ENCODE measurements at places on chromosomes 13 and 19. TPM values are rescaled to one million over a fixed set of nuclear protein-coding genes. Genes with fewer than 3 reads are reported as not detected.

GRCh38 chr19:41435936-41436673, 3.6 kb downstream of the DMAC2 start:
- ATAC-seq: no peak

- no peak for ATAC-seq
Observed at GRCh38 chr13:24261566-24261965, 47.8 kb upstream of the C1QTNF9 start.

GRCh38 chr13:99577934-99578917, 77.0 kb downstream of the TM9SF2 start:
- peak; percentile 14 for ATAC-seq

GRCh38 chr19:57302727-57303401, 17.4 kb upstream of the ZNF543 start:
- ATAC-seq: no peak

DNA sequence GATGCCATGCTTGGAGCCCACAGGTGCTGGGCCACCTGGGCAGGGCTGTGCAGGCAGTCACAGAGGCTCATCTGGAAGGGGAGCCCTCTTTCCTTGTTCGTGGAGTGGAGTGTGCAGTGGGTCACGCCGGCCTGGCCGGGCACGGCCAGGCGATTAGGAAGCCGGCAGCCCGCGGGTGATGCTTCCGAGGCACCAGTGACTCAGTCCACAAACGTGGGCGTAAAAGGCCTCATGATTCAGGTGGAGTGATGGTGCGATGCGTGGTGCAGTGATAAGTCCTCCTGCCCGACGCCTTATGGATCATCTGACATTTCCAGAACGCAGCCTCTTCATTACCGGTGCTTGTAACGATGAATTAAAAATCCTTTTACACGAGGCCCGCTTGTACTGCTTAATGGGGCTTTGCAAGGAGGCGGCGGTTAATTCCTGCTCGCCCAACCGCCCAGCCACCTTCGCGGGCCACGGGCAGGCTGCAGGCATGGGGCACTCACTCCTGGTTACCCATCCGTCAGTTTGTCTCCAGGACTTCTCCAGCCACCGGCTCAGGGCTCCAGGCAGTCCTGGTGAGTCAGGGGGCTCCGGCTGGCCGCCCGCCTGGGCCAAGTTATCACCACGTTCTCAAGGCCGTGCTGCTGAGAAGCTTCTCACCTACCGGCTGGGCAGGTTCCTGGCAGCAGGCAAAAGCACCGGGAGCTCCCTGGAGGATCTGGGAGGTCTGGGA, 172.4 kb downstream of the KDM4B start:
- no peak for ATAC-seq

DNA sequence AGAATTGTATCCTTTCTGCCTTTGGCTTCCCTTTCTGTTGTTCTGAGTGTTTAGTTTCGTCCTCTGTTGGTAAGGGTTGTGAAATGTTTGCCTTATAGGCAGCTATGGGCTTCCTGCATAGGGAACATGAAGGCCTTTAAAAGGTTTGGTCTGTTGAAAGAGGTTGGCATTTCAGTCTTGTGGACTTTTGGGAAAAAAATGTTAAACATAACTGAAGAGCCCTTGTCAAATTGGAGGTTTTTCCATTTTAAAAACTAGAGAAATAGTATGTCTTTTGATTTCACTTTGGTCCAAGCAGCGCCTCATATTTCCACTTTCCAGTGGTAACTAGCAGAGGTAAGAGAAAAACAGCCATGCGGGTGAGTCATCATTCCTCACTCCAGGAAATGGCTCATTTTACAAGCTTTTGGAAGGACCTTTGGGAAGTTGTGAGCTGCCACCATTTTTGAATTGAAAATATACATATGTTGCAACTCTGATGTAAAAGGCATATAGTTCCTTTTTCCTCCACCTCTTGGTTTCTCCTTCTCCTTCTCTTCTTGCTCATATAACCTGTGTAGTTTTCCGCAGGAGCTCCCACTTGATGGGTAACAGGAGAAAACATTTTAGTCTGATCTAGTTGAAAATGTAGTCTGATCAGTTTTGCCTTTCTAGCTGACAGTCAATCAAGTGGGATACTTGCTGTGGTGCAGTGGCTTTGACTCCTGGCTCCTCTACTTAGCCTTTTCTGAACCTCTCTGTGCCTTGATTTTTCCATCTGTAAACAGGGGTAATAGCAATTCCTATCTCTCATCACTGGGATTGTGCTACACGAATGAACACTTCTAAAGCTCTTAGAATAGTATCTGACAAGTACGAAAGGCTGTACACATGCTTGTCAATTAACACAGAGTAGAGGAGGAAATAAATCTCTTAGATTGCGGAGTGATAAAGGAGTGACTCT, 23.0 kb downstream of the GPC6 start:
- no peak for ATAC-seq

DNA sequence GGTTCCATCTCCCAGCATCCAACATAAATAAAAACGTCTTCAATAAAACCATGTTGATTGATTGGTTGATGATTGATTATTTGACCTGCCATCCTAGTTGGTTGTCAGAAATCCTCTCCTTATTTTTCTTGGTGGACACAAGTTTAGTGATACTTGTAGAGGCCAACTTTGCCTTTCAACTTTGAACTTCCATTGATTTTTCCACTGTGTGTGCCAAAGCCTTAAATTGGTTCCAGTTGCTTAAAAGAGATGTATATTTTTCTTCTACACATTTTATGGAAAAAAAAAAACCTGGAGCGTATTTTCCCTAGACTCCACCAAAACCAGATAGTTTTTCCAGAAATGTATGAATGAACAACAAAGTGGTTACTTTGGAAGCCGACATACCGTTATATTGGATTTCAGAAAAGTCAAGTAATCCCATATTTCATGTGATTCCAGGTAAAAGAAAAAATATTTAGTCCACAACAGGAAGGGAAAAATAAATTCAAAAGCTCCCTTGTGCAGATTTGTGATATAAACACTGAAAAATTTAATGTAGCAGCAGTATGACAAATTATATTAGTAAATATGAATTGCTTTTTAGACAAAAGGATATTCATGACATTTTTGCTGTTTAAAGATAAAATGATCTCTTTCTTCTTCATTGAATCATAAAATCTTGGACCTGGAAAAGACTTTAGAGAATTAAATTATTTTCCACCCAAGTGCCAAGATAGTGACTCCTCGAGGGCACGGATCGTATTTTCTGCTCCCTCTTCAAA, 85.2 kb downstream of the MBNL2 start:
- ATAC-seq: no peak

ZNF616 gene
- total RNA-seq: 4.0 TPM

NCCRP1 gene
- total RNA-seq: 13.7 TPM

ENOX1 gene
- total RNA-seq: 1.8 TPM

GRCh38 chr19:9953802-9954542, 17.7 kb upstream of the OLFM2 start:
- ATAC-seq: no peak

GRCh38 chr13:41268764-41269163, 5.4 kb upstream of the MTRF1 start:
- ATAC-seq: no peak

- ATAC-seq: no peak
Observed at GRCh38 chr19:13652810-13653590, 111.3 kb upstream of the MRI1 start.

- ATAC-seq: no peak
Observed at GRCh38 chr13:28268800-28269223, 130.5 kb downstream of the PAN3 start.

ARRDC5 gene
- not detected for total RNA-seq

- ATAC-seq: no peak
Observed at GRCh38 chr13:33040090-33040489, 23.9 kb downstream of the KL start.

SULT2A1 gene
- total RNA-seq: not detected

DNA sequence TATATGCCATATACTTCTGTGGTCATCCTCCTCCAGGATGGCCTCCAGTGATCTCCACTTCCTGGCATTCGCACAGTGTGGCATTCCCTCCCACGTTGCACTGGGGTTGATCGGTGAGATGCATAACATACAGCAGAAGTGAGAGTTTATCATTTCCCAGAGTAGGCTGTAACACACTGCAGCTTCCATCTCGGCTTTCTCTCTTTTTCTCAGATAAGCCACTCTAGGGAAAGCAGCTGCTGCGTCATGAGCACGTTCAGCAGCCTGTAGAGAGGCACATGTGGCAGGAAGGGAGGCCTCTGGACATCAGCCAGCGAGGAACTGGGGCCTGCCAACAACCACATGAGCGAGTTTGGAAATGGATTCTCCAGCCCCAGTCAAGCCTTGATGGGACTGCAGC, 807.1 kb downstream of the DIAPH3 start:
- peak; percentile 62 for ATAC-seq

GRCh38 chr19:35555301-35556005, 8.0 kb downstream of the ATP4A start:
- ATAC-seq: no peak

GRCh38 chr13:25186187-25186586, 14.1 kb upstream of the AMER2 start:
- ATAC-seq: no peak

CRLF1 gene
- total RNA-seq: 43.3 TPM

IGLON5 gene
- not detected for total RNA-seq

GRCh38 chr13:20415694-20416107, 110.0 kb downstream of the CRYL1 start:
- no peak for ATAC-seq

- no peak for ATAC-seq
Observed at GRCh38 chr13:44352671-44353070, 21.0 kb upstream of the SERP2 start.

ZNF667 gene
- total RNA-seq: 3.9 TPM

- ATAC-seq: no peak
Observed at GRCh38 chr19:50535672-50536187, 22.0 kb upstream of the ASPDH start.

- no peak for ATAC-seq
Observed at GRCh38 chr19:10283301-10284064, 3.3 kb upstream of the ICAM4 start.

DNA sequence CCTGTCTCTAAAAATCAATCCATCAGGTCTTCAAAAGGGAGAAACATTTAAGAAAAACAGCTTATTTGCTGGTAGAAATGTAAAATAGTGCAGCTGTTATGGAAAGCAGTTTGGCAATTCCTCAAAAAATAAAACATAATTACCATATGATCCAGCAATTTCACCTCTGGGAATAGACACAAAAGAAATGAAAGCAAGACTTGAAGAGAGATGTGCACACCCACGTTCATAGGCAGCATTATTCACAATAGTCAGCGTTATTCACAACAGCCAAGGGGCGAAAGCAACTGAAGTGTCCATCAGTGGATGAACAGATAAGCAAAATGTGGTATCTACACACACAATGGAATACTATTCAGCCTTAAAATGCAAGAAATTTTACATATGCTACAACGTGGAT, 45.1 kb upstream of the DOCK9 start:
- no peak for ATAC-seq

GRCh38 chr13:52169839-52170238, 10.4 kb upstream of the NEK3 start:
- ATAC-seq: no peak

DNA sequence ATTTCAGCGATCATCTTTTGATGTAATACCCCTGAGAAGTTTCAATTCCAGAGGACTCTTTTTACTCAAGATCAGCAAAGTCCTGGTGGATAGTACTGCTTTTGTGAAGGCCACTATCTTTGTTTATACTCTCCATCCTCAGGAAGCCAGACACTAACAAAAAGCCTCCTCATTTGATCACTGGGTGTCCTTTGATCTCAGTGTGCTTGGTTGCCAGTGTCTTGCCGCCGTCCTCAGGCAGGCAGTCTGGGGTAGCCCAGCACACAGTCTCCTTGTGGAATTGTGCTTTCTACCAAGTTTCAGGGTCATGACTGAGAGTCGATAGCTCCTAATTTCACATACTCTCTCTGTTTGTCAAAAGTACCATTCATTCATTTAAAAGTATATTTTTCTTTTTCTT, 762.2 kb downstream of the EFNB2 start:
- no peak for ATAC-seq

GET3 gene
- total RNA-seq: 47.3 TPM

DNA sequence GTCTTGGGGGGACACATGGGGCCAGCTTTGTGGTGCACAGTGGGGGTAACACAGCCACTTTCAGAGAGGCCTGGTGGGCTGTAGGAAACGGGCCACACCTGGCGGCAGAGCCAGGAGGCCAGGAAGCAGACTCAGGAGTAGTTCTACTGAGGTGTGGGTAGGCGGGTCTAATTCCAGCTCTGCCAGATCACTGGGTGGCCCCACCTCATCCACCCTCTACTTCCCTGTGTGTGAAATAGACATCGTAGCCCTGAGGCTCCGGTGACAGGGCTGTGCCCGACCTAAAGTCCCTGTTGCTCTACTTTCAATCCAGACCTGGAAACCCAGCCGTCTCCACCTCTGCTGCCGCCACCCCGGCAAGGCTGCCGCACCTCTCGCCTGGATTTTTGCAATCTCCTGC, 4.0 kb downstream of the NKPD1 start:
- ATAC-seq: no peak

SLC5A5 gene
- 0.16 TPM for total RNA-seq

- no peak for ATAC-seq
Observed at GRCh38 chr13:52703482-52703881, 36.1 kb downstream of the CNMD start.

DNA sequence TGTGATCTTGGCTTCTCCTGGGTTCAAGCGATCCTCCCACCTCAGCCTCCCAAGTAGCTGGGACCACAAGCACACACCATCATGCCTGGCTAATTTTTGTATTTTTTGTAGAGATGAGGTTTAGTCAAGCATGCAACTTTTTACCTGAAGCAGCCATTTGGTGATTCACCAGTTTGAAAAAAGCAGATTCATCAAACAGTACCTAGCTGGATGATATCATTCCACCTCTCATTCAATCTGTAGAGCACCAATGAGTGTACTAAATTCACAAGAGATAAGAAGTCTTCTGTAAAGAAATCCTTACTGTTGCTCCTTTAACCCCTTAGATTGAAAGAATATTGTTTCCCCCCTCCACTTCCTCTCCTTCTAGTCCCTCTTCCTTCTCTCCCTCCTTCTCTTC, 261.1 kb upstream of the RFC3 start:
- ATAC-seq: no peak

DNA sequence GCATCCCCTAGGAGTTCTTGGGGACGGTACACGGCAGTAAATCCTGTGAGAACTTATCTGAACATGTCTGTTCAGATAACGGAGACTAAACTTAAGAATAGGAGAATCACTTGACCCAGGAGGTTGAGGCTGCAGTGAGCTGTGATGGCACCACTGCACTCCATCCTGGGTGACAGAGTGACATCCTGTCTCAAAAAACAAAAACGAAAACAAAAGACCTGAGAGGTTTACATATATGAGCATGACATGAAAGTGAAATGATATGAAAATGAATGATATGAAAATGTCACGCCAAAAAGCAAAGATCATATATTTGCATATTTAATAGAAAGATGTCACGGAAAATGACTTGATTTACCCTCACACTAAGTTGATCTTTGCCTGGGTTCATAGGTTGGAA, 5.8 kb downstream of the ZNF175 start:
- no peak for ATAC-seq

GRCh38 chr19:16571822-16572331, 338 bp downstream of the SLC35E1 start:
- peak; percentile 44 for ATAC-seq

GRCh38 chr13:100483841-100484381, 104.7 kb downstream of the GGACT start:
- no peak for ATAC-seq

C1QTNF9B gene
- total RNA-seq: not detected

All from gastroesophageal sphincter (tissue), 4 donors.